ENCODE measurements at places on chromosomes 4 and X.

- DNase-seq, result no peak
Measured at GRCh38 chr4:71257761-71258160, 81.1 kb upstream of the SLC4A4 start.

DNA sequence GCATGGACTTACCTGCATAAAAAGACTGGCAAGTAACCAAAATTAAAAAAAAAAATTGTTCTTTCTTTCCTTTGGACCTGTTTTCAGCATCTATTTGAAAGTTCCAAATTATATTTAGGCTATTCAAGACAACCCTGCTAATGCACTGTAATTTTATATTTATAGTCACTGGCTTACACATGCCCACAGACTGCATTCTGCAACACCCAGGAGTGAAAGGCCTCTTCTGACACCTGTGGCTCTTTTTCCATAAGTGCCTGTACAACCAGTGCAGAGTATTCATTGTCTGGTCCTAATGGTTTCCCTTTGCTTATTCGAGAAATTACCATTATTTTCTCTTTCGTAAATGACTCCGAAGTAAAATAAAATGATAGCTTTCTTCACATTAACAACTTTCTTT is 143.3 kb downstream of the RNF150 start:
- no peak for DNase-seq

- peak; percentile 94 for DNase-seq
Measured at GRCh38 chr4:39255266-39255665, 72.9 kb downstream of the WDR19 start.

DNA sequence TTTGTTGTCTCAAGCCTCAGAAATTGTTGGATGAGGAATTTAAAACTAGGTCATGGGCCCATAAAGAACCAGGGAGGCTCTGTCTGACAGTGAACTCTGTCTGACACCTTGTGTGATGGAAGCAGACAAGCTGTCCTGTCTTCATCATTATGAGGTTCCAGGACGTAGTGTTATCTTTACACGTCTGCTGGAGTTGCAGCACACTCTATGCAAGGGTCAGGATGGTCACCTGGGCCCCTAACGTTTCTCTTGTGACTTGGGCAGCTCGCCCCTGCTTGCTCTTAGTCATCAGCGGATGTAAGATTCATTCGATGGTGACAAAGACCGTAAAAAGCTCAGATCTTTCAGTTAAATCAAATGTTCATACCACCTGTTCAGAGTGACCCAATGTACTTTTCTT is 92.0 kb upstream of the ADGRG2 start:
- no peak for DNase-seq

- DNase-seq, result no peak
Measured at GRCh38 chrX:37712458-37712857, 26.9 kb downstream of the XK start.

- DNase-seq, result no peak
Measured at GRCh38 chr4:4655011-4655410, 113.2 kb upstream of the STX18 start.

DNA sequence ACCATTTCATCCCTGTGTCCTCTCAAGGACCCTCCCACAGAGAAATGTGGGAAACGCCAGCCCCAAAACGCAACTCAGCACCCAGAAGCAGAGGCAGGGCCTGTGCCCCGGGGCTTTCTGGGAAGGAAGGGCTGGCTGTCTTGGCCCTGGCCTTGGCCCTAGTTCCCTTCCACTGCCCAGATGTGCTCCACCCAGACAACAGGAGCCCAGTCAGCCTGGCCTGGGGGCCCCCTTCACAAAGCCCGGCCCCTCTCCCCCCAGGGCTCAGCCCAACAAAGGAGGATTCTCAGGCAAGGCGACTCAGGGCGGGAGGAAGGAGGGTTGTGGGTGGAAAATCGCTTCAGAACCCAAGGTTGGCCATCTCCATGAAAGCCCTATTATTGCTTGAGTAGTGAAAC is 82.5 kb downstream of the PJA1 start:
- no peak for DNase-seq

DNA sequence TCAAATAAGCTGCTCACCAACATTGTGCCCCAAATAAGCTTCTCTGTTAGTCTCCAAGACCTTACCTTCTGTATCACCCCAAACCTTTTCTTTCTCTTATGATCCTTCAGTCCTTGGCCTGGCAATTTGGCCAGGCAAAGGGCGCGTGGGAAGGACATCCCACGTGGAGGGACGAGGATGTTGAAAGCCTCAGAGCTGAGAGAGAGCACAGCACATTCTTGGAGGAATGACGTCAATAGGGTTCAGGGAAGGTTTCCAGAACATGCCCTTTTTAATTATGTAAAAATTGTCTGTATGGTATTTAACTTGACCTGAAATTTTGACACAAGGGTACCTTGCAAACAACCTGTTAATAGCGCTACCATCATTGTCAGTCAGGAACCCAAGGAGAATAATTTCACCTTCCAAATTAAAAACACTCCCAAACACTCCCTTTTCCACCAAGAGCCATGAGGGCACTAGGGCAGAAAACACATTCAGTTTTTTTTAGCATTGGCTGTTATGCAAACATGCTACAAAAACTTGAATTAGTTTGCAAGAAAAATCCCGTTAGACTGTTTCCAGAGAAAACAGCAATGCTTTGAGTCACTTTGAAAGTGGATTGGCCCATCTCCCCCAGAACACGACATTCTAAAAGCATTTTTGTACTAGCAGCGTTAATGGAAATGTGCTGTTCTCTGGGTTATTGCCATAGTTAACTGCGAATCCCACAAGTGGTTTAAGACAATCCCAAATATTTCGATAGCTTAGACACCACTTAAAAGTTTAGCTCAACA is 183.2 kb upstream of the PUDP start:
- no peak for DNase-seq

DNA sequence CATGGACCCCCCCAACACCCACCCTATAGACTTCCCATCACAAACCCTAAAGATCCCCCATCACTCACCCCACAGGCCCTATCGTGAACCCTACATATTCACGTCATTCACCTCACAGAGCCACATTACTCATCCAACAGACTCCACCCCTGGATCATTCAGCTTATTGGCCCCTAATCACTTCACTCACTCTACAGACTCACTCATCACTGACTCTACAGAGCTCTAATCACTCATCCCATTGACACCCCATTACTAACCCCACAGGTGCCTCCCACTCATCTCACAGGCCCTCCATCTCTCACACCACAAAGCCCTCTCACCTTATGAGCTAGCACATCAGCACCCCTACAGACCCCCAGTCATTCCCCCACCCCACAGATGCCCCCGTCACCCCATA is 6.3 kb upstream of the TBC1D25 start:
- no peak for DNase-seq

- peak; percentile 16 for DNase-seq
Measured at GRCh38 chr4:17329046-17329445, 182.8 kb downstream of the QDPR start.

DNA sequence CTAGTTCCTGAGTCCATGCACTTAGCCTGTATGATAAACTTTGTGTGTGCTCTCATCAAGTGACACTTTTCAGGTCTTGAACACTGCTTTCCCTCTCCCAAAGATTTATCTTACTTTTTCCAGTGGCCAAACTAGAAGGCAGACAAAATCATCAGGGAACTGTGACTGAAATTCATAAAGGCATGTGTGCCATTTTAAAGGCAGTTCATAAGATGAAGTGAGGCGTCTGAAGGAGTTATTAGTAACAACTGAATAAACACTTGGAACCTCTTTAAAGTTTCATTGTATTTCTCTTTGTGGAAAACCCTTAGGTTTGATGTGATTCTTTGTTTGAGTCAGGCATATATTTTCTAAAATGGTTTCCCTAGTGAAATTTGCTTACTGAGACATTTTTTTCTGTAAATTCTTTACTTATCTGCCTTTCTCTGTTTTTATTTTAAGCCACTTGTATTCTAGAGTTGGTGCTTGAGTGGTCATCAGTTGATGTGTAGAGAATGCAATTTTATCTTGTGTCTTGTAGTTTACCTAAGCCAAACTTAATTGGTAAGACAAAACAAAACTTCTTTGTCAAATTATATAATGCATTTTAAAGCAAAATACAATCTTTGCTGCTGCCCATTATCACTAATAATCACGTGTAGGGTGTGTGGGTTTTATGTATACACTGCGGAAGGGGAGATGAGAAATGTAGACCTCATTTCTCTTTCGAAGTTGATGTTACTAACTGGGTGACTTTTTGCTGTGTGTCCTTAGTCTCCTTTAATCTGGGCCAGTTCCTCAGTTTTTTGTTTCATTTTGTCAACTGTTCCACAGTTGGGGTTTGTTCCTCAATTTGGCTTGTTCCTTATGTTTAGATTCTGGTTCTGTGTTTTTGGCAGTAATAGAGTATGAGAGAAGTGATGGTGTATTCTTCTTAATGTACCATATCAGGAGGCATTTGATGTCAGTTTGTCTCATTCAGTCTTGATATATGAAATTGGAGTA is 56.8 kb downstream of the RBPJ start:
- DNase-seq, result no peak

- no peak for DNase-seq
Measured at GRCh38 chrX:107775000-107775733, 420 bp downstream of the TSC22D3 start.

GRCh38 chrX:7110821-7111276 is 36.7 kb upstream of the STS start:
- DNase-seq, result peak; percentile 46

- no peak for DNase-seq
Measured at GRCh38 chrX:134634691-134635090, 23.6 kb downstream of the PLAC1 start.

GRCh38 chrX:68684291-68684918 is 36.9 kb downstream of the STARD8 start:
- peak; percentile 56 for DNase-seq

DNA sequence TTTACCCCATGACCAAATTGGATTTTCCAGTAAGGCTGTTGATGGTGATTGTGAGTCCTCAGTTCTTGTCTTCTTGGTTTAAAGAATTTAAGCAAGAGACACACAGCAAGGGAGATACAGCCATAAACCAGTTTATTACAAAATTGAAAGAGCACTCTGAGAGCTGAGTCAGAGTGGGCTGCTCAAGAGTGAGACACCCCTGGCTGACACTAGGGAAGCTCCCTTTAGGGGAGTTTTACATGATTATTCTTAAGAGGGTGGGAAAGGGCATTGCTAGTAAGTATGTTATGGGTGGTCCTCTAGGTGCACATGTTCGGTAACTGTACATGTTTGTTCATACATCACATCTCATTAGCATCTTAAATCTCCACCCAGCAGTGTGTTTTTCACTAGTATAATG is 18.8 kb upstream of the ZNF81 start:
- no peak for DNase-seq

DNA sequence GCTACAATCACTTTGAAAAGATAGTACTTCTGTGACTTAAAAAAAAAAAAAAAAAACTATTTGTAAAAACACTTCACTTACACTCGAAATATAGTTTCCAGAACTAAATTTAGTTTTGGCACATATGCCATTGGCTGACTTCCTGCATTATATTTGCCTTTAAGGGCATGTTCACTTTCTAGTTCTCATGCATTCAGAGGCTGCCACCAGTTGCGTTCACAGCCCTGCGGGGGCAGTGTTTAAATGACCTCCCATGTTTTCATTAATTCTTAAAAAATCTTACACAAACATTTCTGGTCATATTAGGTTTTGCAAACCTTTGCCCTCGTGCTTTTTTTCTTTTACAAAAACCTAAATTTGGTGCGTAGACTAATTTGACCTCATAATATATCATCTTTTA is 12.4 kb upstream of the ARHGAP6 start:
- DNase-seq, result no peak

GRCh38 chr4:134154097-134154496 is 47.5 kb downstream of the PABPC4L start:
- DNase-seq, result no peak

- DNase-seq, result no peak
Measured at GRCh38 chr4:152896811-152897210, 39.3 kb upstream of the FHDC1 start.

DNA sequence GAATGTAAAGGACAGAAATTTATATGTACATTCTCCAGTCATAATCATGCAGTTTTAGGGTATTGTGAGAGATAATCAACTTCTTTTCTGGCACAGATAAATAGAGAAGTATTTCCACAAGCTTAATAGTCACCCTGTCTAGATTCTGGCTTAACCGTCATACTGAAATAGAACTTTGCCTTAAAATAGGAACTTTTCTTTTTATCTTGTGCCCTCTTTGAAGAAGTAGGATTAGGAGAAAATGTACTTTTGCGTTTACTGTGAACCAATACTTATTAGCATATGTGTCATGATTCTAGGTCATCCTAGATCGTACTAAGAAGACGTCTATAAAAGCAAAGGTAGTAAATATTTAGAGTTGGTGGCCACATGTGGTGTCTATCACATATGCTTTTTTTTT is 95.4 kb downstream of the NFKB1 start:
- DNase-seq, result no peak

- no peak for DNase-seq
Measured at GRCh38 chr4:71296945-71297344, 41.9 kb upstream of the SLC4A4 start.

DNA sequence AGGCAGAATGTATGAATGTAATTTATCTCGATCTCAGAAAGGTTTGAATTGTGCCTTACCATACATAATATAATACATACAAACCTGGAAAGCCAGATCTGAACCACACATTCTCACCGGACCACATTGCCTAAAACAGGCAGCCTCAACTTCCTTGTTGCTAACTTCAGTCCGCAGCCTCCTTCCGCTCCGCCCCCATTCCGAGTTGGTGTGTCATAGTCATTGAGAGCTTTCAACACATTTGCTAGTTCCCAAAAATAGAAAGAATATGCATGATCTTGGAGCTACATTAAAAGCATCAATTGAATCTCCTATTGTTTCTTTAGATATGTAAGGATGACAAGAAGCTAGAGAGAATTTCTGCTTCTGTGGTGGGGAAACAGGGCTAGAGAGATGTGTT is 127.2 kb downstream of the ARHGEF9 start:
- no peak for DNase-seq

DNA sequence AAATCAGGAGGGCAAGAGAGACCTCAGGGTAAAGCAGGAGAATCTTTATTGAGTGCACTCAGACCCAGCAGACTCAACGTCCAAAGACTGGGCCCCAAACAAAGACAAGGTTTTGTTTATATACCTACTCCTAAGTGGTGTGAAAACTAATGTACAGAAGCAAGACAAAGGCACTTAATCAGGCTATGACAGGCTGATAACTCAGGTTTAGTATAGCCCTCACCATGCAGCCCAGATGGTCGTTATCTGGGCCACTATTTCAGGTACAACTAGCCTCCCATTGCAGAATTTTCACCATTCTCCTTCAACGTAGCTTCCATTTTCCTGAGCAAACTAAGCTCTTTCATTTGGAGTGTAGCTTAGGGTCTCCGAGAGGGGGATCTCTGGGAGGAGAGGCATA is 36.9 kb downstream of the SULT1E1 start:
- DNase-seq, result no peak

- no peak for DNase-seq
Measured at GRCh38 chr4:54802336-54802735, 144.6 kb downstream of the KIT start.

GRCh38 chr4:82515705-82516104 is 46.1 kb downstream of the TMEM150C start:
- no peak for DNase-seq

- DNase-seq, result peak; percentile 73
Measured at GRCh38 chr4:143441678-143442077, 71.8 kb upstream of the SMARCA5 start.

All from kidney capillary endothelial cell (primary cell).